Activated CD4-positive, CD25-positive, alpha-beta regulatory T cell treated with anti-CD3 and anti-CD28 coated beads, Interleukin-2, amount 50 U/mL, for 24 hours (primary cell): ENCODE measurements at places on chromosomes 4 and X.
A peak's percentile ranks its signal among the peaks of the same experiment; 100 is the strongest.

- no peak for ATAC-seq
Observed at GRCh38 chr4:132572210-132572609, 576.9 kb upstream of the PCDH10 start.

DNA sequence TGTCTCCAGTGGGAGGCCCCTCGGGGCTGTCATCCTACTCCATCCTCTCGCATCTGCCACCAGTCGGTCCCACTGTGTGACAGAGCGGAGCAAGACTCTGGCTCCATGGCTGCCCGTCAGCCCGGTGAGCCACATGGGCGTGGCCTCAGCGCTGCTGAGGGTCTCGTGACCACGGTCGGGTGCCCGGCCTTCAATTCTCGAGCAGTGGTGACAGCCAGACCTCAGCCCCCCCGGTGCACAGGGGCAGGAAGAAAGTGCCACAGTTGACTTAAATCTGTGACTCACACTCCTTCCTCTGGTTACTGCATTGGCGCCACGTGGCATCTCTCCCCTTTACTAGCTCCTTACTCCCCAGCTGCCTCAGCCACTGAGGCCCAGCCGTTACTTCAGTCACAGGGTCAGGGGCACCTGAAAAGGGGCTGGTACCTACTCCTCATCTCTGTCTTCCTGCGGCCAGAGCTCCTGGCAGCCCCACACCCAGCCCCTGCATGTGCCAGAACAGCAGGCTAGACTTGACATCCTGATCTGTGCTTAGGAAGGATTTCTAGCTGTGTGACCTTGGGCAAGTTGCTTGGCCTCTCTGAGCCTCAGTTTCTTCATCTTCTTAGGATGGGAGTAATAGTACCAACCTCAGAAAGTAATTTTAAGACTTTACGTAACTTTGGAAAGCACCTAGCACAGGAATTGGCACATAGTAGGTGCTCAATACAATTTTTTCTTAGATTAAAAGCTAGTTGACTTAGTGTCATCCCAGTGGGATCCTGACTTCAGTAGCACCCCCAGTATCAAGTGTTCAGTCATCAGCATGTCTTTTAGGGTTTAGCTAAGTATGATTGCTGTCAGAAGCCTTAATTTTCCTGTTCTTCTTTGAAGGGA, 66.1 kb downstream of the TNIP2 start:
- ATAC-seq, result peak; percentile 57

- no peak for ATAC-seq
Observed at GRCh38 chr4:13248621-13249298, 235.4 kb downstream of the RAB28 start.

DNA sequence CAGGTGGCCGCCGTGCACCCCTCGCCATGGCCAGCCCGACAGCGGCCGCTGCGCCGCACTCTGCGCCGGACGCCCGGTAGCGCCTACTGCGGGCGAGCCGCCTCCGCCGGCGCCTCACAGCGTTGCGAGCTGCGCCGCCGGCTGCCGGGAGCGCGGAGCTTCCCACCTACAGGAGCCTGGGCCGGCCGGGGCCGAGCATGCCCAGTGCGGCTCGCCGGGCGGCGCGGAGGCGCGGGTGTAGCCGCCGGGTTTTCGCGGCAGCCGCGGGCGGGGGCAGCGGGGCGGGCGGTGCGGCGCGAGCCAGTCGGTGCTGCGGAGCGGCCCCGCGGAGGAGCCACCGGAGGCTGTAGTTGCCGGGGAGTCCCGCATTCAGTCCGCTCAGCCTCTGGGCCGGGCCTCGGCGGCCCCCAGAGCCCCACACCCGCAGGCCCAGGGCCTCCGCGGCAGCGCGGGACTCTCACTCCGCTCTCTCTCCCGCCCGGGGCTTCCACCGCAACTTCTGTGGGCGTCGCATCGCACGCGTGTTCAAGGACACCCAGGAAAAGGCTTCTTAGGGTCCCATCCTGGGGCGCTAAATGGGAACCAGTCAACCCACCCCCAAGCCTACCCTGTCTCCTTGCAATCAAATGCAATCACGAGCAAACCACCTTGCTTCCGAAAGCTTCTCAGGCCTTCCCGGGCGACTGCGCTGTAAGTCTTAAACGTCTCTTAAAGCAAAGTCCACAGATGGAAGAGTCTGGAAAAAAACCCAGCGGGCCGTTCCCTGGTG, at the start of gene MFAP3L:
MFAP3L (minus strand) TSS at position 143 of the 769 bp plus-strand sequence. CDS start 20,518 bp downstream, outside the sequence.
- peak; percentile 82 for ATAC-seq
